ENCODE measurements at places on chromosomes 7 and 10.

- DNase-seq = no peak
These were observed 321.9 kb downstream of the CCDC3 start for GRCh38 chr10:12679636-12680035.

DNA sequence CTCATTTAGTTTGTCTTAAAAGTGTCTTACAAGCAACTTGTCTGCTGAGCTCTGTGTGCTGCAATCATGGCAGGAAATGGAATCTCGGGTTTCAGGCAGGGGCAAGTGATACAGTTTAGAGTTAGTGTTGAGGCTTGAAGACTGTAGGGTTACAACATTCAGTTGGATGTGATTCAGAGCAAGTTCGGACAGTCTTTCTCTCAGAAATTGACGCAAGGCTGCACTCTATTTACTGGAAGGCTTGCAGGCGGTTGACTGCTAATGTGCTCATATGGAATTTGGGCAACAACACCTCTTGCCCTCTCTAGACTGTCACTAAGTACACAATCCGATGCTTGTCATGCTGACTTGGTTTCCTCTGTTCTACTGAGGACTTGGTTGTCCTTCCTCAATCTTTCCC is 161.7 kb upstream of the BMPER start:
- peak; percentile 34 for DNase-seq

DNA sequence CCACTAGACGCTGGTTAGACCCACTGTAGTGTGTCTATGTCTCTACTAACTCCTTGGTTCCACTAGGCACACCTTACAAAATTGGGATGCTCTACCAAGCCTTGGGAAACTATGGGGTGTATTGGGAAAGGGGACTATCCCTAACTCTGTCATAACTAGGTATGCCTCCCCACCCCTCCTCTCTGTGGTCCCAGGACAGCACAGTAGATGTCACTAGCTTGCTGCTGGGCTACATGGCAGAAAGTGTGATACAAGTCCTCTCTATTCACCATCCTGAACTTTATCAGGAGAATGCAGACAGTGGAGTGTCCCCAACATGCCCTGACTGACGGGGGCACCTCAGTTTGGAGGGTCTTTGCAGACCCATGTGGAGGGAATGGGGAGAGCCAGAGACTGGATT is 30.3 kb upstream of the TMEM273 start:
- no peak for DNase-seq

GRCh38 chr7:128879939-128880746 is 17.5 kb downstream of the ATP6V1F start:
- DNase-seq = no peak

DNA sequence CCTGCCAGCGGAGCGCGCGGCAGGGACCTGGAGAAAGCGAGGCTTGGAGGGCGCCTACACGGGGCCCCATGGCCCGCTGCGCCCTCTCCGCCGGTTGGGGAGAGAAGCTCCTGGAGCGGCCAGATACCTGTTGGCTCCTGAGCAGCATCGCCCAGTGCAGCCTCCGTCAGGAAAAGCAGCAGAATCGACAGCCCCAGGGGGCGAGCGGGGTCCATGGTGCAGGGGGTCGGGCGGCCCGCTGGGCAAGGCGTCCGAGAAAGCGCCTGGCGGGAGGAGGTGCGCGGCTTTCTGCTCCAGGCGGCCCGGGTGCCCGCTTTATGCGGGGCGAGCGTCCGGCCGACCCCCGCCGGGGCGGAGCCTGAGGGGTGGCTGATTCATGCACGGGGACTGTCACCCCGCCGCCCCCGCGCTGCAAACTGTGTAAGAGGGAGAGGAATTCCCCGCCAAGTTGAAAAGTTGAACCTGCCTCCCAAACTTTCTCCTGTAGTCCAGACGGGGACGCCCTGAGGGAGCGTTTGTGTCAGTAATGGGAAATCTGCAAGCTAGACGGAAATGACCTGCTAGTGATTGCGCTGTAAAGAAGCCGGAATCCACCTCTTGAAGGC is at the start of gene TFPI2:
TSS of gene TFPI2 (minus strand) at position 290 of the 605 bp plus-strand sequence. CDS start at position 215, 75 bp downstream.
- DNase-seq = no peak

GRCh38 chr10:25017154-25017590 is 760 bp downstream of the THNSL1 start:
- DNase-seq = no peak

All from GM04503 (cell line).